ENCODE measurements at places on chromosomes 11 and 22.
A peak's percentile ranks its signal among the peaks of the same experiment; 100 is the strongest.

GRCh38 chr11:18490319-18490718, 34.7 kb downstream of the LDHAL6A start:
- DNase-seq: no peak

DNA sequence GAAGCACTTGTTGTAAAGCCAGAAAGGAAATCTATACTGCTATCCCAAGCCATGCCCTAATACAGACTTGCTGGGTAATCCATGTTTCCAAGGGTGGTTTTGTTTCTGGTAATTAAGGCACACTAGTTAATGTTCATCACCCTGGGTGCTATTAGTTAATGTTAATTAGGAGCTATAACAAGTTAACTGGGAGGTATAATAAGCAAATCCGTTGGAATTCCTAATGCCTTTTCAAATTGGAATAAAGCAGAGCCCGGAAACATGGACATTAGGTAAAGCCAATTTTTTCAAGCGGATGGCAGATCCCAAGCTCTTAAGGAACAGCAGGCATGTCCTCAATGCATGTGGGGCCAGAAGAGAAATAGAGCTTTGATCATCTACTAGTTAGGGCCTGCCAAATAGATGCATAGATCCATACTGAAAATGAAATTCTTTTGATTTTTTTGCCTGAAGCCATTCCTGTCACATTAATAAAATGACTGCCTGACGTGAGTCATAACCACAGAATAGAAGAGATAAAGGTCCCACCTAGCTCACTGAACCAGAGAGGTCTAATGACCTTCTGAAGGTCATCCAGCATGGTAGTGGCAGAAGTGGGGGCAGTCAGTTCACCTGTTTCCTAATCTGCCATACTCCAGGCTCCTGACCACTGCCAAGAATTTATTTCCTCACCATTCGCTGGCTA, 28.5 kb upstream of the CCDC34 start:
- no peak for DNase-seq

GRCh38 chr22:43004362-43005035, 10.4 kb downstream of the PACSIN2 start:
- no peak for DNase-seq

DNA sequence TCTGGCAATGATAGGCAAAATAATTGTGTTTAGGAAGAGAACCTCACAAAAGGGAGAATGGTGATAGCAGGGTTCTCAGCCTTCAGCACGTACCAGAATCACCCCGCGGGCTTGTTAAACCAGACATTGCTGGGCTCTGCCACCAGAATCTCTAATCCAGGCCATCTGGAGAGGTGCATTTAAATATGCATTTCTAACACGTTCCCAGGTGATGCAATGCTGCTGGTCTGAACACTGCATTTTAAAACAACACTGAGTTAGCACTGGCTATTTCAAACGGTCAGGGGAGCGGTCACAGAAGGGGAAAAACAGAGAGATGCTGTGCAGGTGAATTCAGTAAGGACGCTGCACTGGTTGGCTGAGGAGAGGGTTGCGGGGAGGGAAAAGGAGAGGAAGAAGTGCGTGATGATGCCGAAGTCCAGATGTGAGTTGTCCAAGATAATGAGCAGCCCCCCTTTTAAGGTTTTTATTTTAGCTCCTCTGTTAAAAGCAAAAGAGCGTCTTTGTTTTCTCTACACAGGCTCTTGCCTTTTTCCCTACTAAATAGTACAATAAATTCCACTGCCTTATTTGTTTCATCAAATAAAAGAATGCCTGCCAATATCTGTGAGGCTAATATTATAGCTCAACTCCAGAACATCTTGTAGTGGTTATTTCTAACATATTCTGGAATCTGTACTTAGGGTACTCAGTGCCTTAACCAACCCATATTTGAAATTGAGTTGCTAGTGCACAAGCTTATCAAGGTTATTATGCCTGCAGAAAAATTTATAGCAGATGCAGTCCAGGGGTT, 109.6 kb upstream of the POU2AF2 start:
- no peak for DNase-seq

- DNase-seq: no peak
These were observed 73.0 kb upstream of the SHISAL1 start for GRCh38 chr22:44385781-44386180.

- no peak for DNase-seq
These were observed 152.2 kb downstream of the ADAMTS15 start for GRCh38 chr11:130600616-130601015.

- DNase-seq: peak; percentile 33
These were observed 36.9 kb downstream of the PTPRJ start for GRCh38 chr11:48017105-48017830.

- DNase-seq: no peak
These were observed 23.9 kb upstream of the RBFOX2 start for GRCh38 chr22:36052505-36052941.

- no peak for DNase-seq
These were observed 22.7 kb upstream of the RRM1 start for GRCh38 chr11:4071914-4072313.

GRCh38 chr22:37630839-37631435, 8.5 kb upstream of the SH3BP1 start:
- DNase-seq: no peak

DNA sequence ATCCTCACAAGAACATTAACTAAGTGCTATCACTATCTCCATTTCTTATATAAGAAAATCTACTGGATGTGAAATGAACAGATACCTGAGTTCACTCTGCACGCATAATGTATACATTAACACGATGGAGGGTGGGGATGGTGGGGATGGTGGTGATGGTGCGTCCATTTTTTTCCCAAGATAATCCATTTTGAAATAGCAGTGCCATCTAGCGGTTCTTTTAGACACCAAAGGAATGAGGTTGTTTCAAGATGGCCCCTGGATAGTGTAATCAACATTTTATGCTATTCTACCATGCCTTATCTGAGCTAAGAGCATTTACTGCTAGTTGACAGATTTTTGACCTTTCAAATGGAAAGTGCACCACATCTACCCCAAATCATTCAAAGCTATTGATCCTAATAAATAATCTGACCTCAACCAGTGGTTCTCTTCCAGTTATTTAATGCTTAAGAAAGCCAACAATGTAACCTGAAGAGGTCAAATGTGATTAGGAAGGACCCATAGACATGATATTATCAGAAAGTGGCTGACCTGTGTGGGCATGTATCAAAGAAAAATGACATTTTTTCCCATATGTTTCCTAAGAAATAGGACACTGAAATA, 714.7 kb upstream of the TENM4 start:
- no peak for DNase-seq

DNA sequence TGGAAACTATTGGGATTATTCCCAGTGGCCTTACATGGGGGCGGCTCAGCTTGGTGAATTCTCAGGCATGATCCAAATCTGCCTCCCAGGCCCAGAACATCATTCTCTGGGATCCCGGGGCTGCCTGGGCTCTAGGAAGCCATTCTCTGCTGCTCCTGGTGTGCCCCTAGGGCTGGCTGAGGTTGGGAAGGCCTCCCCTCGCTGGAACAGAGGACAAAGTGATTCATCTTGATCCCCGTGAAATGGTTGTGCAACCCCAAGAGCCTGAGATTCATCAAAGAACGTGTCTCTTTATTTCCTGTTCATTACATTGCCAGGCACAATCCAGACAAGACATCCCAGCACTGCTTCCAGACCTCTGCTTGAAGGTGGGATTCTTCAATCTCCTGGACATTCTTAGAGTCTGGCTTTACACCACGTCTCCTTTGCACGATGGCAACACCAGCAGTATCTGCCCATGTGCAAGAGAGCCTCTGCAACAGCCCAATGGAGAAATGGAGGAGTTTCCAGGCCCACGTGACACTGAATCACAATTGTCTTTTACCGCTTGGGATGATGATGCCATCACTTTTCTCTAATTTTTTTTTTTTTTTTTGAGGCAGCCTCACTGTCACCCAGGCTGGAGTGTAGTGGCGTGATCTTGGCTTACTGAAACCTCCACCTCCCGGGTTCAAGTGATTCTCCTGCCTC, 52.3 kb downstream of the TST start:
- DNase-seq: no peak

Data from stimulated activated CD4-positive, alpha-beta T cell treated with anti-CD3 and anti-CD28 coated beads, Interleukin-4, amount 100 ng/mL, for 1 hour (primary cell).